ENCODE measurements at places on chromosomes 5 and 9.

GRCh38 chr9:69949396-69949795 is 94.3 kb upstream of the MAMDC2 start:
- DNase-seq, result no peak

DNA sequence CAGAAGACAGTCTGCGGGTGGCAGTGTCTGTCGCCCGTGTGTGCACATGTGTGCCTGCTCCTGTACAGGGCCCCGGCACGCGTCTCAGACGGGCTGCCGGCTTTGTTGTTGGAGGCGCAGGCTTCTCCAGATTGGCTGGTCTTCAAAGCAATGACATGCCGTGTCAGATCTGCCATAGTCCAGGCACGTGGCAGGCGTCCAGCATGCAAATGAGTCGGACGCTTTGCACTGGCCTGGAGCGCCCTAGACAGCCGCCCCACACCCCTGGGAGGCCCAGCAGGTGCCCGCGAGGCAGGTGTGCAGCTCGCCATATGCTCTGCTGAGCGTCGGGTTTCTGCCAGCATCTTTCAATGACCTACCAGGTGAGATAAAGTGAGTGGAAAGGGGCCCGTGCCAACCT is 71.5 kb downstream of the GADD45G start:
- DNase-seq, result no peak

DNA sequence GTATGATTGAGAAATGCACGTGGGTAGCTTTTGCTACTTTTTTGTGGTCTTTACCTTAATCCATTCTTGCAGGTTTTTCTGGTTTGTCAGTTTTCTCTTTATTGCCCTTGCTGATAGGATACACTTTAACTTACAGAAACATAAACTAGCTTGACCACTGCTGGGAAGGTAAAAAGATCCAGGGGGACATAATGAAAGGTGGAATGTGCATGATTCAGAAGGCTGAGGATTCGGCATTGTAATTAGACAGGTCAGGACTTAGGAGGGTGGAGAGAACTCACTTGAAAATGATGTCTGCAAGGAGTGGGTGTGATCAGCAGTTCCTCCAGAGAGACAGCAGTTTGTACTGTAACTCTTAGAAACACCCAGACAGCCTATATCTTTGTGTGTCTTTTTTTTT is 19.8 kb upstream of the TXNDC8 start:
- no peak for DNase-seq

DNA sequence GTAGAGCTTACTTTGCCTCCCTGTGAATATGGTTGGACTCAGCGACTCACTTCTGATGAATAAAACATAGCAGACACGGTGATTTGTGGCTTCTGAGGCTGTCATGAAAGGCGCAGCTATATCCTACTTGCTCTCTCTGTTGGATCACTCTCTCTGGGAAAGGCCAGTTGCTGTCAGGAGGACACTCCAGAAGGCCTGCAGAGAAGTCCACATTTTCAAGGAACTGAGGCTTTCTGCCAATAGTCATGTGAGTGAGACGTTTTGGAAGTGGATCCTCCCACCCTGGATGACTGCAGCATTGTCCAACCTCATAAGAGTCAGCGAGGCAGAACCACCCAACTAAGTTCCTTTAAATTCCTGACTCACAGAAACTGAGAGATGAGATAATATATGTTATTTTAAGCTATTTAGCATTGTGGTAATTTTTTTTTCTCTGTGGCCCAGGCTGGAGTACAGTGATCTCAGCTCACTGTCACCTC is 156.0 kb upstream of the MAST4 start:
- DNase-seq, result peak; percentile 3

DNA sequence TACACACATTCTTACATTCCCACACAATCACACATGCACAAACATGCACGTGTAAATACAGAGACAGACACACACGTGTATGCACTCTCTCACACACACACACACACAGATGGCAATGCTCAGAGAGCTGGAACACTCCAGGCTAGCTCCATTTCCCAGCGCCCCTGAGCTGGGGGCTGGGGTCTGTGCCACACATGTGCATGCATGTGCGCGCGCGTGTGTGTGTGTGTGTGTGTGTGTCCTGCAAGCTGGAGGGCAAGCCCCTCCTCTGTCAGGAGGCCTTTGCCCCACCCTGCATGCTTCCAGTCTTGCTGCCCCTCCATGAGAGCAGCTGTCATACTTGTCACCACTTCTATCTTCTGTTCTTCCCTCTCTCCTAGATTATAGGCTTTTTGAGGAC is 16.6 kb upstream of the S1PR3 start:
- DNase-seq, result no peak

- no peak for DNase-seq
Measured at GRCh38 chr5:32506201-32506661, 61.7 kb upstream of the ZFR start.

GRCh38 chr9:93196096-93197055 is 12.4 kb downstream of the WNK2 start:
- DNase-seq, result no peak

DNA sequence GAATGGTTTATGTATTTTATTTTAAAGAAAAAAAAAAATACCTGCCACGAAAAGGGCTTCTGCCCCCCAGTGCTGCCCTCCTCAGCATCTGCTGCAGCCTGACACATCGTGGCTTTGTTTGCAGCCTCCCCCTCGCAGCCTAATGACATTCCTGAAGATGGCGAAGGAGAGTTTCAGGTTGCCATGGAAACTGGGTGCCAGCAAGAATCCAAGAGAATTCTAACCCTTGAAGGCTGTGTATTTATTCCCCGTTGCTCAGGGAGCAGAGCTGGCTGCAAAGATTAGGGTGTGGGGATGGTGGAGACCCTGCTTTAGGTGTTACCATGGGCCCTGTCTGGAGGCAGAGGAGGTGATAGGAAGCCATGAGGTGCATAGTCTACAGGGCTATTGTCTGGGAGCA is 126.6 kb downstream of the NSG2 start:
- no peak for DNase-seq

DNA sequence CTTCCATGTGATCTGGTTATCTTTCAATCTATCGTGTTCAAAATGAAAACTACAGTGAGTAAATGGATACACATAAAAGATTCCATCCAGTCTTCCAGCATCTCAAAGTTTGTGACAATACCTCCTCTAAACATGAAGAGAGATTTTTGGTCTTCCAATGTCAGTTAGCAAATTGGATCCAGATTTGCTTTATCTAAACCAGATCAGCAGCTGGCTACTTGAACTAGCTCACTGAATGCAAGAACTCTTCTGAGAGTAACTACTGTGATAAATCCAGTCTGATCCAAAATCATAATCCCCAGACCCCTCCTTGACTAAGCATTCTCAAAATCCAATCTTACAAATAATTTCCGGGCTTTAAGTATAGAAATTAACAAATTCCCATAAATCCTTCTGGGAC is 2177.9 kb upstream of the C9orf72 start:
- DNase-seq, result no peak

GRCh38 chr5:67989456-67989855 is 226.1 kb upstream of the PIK3R1 start:
- DNase-seq, result no peak

DNA sequence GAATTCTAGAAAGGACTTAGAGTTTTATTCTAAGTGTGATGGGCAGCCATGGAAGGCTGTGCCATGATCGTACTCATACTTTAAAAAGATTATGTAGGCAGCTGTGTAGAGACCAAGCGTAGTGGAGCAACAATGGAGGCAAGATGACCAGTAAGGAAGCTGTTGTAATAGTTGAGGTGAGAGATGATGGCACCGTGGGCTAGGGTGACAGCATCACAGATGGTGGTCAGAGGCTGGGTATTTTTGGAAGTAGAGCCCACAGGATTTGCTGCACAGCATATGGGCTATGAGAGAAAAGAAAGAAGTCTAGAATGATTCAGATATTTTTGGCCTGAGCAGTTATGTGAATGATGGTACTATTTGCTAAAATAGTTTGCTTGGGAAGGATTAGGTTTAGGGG is 7.7 kb downstream of the ARHGAP26 start:
- DNase-seq, result no peak

- no peak for DNase-seq
Measured at GRCh38 chr5:173547579-173547978, 68.9 kb downstream of the BOD1 start.

- DNase-seq, result no peak
Measured at GRCh38 chr9:6917162-6917561, 159.4 kb downstream of the KDM4C start.

GRCh38 chr5:57246426-57246825 is 72.6 kb downstream of the GPBP1 start:
- DNase-seq, result no peak

DNA sequence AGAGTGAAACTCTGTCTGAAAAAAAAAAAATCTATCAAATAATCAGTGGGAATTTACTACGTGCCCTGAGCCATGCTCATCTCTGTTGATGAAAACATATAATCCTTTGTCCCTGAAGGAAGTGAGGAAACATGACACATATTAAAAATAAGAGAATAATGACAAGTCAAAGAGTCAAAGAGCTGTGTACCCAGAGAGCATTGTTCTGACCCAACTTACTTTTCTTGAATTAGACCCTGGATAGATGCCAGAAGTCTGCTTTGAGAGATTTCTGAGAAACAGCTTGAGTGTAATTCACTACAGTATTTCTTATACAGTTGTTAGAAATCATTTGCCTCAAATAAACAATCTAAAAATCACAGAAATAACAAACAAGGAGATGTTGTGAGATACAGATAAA is 490.0 kb upstream of the PIK3R1 start:
- DNase-seq, result no peak

- no peak for DNase-seq
Measured at GRCh38 chr5:148781766-148782165, 44.6 kb upstream of the ADRB2 start.

DNA sequence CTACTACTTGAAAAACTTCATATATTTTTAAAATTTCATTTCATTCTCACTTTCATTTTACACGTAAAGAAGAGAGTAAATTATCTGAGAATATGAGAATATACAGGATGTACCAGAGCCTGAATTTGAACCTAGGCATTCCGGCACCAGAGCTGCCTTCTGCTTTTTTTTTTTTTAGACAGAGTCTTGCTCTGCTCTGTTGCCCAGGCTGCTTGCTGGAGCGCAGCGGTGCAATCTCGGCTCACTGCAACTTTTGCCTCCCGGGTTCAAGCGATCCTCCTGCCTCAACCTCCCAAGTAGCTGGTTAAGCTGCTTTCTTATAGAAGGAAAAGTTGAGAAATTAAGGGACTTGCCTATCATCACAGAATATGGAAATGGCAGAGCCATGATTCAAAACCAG is 540.1 kb downstream of the EBF1 start:
- DNase-seq, result no peak
